ENCODE measurements at places on chromosomes 13 and 19.

DNA sequence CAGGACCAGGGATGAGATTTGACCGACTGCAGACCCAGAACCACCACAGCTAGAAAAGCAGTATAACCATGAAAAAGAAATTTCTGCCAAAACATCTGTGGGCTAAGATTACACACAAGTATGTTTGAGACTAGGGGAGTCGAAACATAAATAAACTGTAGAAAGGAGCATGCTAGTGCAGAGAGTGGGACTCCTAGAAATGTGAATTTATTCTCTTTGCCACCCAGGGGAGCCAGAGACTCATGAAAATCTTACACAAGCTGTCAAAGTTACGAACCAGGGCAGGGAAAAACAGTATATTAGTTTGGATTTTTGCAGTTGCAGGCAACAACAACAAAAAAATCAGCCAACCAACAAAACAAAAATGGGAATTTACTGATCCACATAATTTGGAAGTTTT, 12.3 kb upstream of the HSPH1 start:
- DNase-seq, result no peak

GRCh38 chr13:75771818-75772217, 135.7 kb downstream of the LMO7 start:
- DNase-seq, result no peak

GRCh38 chr19:17889609-17890214, 18.0 kb downstream of the SLC5A5 start:
- DNase-seq, result no peak

- no peak for DNase-seq
Observed at GRCh38 chr19:56927791-56928207, 87.3 kb upstream of the PEG3 start.

- DNase-seq, result no peak
Observed at GRCh38 chr19:10079031-10079453, 7.1 kb upstream of the SHFL start.

- no peak for DNase-seq
Observed at GRCh38 chr19:46972311-46972710, 47.3 kb upstream of the NPAS1 start.

DNA sequence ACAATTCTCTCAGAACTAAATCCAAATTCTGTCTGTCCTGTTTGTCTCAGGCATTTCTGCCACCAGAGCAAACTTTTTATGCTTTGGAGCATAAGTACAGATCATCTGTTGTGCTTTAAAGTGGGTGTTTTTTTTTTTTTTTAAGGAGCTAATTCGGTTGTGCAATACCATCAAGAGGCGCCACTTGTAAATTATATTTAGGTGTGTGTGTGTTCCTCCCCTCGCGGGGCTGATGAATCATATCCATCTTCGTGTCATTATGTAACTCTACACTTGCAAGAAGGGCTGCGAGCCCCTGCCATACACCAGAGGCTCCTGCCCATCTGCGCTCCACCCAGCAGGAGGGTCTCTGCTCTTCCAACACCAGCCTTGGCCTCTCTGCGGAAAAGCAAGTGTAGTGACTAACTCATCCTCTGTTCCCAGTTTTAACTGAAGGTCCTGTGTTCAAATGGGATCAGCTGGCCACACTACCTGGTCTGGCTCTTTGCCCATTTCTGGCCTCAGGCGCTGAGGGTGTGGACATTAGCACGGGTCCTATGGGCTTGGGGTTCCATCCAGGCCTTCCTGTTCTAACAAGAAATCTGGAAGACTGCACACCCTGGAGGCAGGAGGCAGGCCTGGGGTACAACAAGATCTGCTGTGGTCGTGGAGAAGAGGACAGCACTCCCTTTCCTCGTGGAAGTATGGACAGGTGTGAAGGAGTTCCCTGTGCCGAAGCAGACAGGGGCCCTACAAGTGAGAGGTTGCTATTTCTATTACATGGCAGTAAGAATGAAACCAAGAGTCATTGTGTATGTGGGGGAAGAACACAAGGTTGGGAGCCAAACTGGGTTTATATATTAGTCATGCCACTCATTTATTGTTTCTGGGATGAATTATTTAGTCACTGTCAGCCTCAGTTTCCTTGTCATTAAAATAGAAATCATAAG, 96.1 kb upstream of the MBNL2 start:
- DNase-seq, result no peak

GRCh38 chr13:113510871-113511270, 20.4 kb upstream of the DCUN1D2 start:
- no peak for DNase-seq

DNA sequence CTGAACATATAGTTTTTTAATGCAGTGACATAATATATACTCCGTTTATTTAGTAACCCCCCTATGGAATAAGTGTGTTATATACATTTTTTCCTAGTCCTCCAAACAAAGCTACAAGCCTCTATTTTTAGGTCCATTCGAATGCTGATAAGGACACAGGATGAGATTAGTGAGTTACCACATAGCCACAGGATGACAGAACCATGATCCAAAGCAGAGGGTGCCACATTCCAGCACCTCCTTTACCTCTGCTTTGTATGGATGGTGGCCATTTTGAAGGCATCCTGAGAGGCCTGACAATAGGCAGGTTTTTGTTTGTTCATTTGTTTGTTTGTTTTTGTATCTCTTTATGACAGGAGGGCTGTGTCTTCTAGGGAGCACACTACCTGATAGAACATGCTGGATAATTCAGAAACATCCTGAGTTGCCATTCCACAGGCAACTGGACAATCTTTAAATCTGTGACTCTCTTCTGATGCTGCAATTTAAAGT, 186.3 kb downstream of the MTUS2 start:
- DNase-seq, result no peak

- no peak for DNase-seq
Observed at GRCh38 chr13:41528021-41528420, 70.7 kb downstream of the RGCC start.

- DNase-seq, result no peak
Observed at GRCh38 chr19:11463391-11463790, 17.5 kb downstream of the ELAVL3 start.

GRCh38 chr13:44011036-44011435, 131.3 kb downstream of the LACC1 start:
- no peak for DNase-seq

DNA sequence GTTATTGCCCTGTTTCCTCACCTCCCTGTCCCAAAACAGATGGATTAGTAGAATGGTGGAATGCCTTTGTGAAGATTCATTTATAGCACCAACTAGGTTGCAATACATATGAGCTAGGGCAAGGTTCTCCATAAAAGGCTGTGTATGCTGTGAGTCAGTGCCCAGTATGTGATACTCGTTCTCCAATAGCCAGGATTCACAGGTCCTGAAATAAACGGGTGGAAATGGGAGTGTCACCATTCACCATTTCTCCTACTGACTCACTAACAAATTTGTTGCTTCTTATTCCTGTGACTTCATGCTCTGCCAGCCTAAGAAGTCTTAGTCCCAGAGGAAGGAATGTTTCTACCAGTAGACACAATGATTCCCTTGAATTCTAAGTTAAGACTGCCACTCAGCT, 1745.4 kb downstream of the SLITRK1 start:
- DNase-seq, result no peak

GRCh38 chr19:28578208-28578607, 634.7 kb downstream of the UQCRFS1 start:
- DNase-seq, result no peak

DNA sequence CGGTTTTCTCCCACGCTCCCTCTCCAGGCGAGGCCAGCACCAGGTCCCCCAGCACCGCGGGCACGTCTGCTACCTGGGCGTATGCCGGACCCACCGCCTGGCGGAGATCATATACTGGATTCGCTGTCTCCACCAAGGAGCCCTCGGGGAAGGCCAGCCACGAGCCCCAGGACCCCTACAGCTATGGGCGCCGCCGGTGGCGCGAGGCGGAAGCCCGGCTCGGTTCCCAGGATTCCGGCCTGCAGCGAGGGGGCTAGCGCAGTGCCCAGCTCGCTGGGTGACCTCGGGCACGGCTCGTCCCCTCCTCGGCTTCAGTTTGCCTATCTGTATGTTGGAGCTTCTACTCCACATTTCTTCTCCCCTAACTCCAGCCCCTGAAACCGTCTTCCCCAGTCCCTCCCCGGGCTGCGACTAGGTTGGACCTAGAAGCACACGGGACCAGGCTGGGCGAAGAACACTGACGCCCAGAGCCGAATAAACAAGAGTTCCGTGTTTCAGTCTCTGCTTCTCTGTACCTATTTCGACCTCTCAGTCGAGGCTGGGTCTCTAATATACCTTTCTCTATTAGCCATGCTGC, 749 bp upstream of the CPT1C start:
- DNase-seq, result no peak

DNA sequence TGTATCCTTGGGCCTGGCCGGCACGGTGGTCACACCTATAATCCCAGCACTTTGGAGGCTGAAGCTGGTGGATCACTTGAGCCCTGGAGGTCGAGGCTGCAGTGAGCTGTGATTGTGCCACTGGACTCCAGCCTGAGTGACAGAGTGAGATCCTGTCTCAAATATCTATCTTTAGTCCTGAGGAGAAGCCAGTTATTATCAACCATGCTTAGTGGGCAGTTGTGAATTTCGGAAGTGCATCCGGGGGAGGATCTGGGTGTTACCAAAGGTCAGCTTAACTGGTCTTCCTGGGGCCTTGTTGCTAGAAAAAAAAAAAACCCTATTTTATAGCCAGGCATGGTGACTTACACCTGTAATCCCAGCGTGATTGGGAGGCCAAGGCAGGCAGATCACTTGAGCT, 9.6 kb downstream of the DHDH start:
- DNase-seq, result no peak

DNA sequence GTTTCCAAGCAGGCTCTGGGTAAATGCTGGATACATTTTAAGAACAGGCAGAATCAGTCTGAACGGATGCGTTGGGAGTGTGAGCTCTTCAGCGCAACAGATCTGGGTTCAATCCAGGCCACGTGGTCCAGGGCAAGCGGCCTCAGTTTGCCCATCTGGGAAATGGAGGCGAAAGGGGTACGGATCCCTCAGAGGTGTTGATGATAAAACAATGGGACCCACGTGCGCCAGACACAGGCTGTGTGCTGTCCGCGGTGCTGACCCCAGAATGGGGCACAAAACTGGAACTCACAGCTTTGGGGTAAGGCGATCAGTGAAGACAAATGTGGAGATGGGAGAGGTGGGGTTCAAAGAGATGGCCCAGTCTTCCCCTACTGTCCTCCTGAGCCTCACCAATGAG, 13.1 kb upstream of the PDE4C start:
- DNase-seq, result no peak

DNA sequence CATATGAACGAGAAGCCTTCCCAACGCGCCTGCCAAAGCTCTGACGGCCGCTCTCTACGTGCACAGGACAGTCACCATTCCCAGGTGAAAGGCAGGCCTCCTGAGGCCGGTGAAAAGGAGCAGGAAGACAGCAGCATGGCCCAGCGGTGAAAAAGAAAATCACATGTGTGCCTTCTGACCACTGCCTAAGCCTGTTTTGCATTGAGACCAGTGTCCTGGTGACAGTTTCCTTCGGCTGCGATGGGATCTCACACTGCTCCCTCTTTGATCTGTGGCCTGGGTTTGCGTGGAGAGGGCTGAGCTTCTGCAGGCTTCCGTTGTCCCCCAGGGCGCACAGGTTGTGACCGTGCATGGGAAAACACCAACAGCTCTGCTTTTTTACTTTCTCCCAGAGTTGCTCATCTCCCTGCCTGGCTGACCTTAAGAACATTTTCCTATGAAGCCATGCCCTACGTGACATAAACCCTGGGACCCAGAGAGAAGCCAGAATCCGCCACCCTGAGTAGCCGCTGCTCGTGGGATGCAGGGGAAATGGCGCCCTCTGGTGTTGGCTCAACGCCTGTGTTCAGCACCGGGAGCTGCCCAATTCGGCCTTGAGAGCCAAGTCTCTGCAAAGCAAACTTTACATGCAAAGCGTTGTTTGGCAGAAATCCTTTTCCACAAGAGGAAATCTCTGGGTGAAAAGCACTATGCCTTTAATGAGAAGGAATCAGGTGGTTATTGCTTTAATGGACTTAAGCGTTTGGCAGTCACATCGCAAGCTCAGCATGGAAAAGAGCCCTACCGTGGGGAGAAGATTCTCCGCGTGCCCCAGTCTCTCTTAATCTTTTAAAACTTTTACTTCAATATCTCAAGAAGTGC, 112.2 kb upstream of the GPR12 start:
- peak; percentile 20 for DNase-seq

- no peak for DNase-seq
Observed at GRCh38 chr19:38389101-38389925, 816 bp downstream of the SPRED3 start.

GRCh38 chr19:495402-496111, 729 bp upstream of the MADCAM1 start:
- no peak for DNase-seq

- DNase-seq, result peak; percentile 44
Observed at GRCh38 chr19:55585658-55586339, 5.2 kb upstream of the ZNF579 start.

- no peak for DNase-seq
Observed at GRCh38 chr13:54676526-54677113, 1648.0 kb downstream of the OLFM4 start.

DNA sequence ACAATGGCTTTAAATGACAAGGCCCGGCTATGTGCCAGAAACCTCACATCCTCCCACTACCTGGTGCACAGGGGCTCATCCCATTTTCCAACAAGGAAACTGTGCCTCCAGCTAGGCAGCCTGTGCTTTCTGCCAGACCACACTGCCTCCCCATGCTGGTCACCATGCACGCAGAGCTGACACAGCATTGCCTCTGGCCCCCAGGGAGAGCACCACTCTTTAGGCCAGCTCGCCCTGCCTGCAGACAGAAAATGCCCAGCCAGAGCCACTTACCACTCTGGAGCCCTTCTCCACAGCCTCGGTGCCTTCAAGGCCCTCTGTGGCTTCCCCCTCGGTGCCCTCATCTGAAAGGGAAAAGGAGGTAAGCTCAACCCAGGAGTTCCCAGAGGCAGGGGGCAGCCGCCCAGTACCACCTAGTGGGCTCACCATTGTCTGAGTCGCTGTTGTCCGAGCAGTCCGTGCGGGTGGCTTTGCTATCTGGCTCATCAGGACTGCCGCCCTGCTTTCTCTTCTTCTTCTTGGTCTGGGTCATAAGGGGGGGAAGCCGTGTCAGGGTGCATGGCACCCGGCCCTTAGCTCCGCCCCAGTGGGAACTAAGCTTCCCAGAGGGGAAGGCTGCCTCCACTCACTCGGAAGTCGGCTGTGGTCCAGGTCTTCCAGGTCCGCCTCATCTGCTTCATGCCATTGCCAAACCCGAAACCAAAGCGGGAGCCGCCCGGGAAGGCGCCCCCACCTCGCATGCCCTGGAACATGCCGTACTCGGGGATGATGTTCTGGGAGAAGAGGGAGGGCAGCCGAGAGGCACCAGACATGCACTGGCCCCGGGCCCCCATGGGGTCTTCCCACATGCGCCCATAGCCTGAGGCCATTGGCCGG, 18.0 kb downstream of the AKAP8L start:
- no peak for DNase-seq

- DNase-seq, result no peak
Observed at GRCh38 chr13:28751175-28751960, 32.6 kb upstream of the SLC46A3 start.

- no peak for DNase-seq
Observed at GRCh38 chr19:5738423-5738822, 18.0 kb downstream of the CATSPERD start.

DNA sequence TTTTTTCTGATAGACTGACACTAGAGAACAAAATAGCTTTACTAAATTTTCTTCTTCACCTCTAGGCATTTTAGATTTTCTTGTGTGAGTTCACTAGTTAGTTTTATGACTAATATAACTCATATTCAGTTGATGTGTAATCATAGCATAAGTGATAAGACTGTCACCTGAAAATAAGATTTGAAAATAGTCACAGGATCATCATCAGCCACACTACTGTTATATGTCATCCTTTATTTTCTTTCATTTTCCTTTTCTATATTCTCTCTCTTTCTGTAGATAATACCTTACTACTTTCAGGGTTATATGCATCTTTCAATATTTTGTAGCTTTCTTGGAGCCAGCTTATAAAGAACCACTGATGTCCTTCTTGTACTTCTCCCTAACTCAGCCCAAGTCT, 292.6 kb downstream of the TDRD3 start:
- DNase-seq, result no peak
